ENCODE measurements at places on chromosomes 12 and 14.

DNA sequence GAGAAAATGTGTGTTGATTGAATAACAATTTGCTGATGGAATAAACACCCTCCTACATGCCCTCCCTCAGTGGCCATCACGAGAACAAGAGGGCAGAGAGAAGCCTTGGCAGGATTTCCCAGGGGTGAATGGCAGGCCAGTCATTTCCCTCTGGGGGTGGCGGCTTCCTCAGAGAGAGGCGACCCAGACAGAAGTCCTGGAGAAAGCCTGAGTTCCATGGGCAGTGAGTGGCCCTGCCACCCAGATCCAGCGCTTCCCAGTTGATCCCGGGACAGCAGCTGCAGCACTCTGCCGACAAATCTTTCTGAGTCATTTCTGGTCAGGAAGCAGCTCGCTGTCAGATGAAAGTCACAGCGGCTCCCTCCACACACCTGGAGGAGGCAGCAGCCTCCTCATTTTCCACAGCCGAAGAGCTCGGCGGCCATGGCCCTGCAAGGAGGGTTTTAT is 123.0 kb downstream of the SCARB1 start:
- DNase-seq, result no peak

- DNase-seq, result peak; percentile 65
These were observed 46.3 kb downstream of the PPHLN1 start for GRCh38 chr12:42372154-42372791.

- no peak for DNase-seq
These were observed 34.3 kb upstream of the METAP2 start for GRCh38 chr12:95439461-95440230.

DNA sequence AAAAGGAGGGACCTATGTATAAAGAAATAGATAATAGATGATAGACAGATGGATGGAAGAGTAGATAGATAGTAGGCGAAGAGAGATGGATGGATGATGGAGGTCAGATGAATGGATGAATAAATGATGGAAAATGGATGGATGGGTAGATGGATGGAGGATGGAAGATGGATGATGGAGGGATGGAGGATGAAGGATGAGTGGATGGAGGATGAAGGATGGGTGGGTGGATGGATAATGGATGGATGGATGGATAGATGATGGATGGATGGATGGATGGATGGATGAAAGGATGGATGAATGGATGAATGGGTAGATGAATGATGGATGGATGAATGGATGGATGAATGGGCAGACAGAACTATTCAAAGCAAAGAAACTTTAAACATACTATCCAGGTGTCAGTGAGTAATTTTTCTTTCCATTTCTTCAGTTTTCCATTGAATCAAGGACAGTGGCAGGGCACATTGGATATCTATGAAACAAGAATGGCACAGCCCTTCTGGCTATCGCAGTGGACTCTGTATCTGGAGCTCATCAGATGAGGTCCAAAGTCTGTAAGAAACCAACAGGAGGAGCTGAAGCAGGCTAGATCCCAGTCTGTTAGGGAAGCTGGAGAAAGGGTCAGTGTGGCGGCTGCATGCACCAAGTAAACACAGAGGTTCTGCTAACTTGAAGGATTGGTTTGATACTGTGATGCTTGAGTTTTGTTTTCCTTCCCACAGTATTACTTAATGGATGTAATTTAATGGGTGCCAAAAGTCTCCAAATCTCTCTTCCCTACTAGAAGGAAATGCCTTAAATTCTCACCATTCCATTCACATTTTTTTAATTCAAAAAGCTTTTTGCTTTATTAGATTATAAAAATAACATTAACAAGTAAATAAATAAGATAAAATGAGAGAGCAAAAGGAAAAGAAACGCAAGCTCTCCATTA is 18.1 kb upstream of the MED13L start:
- DNase-seq, result no peak

DNA sequence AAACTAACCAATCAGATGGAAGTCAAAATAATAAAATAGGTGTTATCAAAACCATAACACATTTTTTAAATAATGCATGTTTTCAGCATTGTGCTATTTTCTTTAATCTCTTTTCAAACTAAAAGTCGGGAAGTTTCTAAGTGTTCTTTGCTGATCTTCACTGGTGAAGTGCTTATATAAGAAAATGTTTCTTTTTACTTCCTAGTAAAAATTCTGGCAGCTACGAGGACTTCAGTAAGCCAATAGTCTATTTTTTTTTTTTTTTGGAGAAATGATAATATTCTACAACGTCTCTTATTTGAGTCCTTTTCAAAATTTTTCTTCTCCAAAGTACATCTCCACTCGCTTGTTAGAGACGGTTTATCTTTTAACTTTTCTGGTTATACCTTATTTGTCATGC is 448.0 kb downstream of the SLC6A15 start:
- no peak for DNase-seq

DNA sequence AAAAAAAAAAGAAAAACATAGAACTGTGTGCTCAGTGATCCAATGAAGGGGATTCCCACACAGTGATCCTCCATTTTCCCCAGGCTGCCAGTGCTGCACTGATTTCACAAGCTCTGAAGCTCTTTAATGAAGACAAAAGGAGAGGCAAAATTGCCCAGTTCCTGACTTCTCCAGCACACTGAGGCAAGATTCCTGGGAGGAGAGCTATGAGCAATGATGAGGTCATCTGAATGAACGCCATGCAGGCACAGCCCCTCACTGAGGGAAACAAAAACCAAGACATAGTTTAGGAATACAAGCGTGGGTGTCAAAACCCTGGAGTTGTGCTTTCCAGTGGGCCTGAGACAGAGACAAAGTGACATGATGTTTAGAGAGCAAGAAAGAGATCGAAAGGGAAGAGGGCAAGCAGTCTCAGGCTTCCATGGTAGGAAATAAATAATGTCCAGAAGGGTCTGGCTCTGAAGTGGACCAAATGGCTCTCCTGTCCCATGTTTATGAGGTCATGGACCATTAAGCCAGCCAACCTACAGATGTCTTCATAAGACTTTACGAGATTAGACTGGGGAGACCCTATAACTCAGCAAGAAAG is 40.9 kb upstream of the SMUG1 start:
- no peak for DNase-seq

DNA sequence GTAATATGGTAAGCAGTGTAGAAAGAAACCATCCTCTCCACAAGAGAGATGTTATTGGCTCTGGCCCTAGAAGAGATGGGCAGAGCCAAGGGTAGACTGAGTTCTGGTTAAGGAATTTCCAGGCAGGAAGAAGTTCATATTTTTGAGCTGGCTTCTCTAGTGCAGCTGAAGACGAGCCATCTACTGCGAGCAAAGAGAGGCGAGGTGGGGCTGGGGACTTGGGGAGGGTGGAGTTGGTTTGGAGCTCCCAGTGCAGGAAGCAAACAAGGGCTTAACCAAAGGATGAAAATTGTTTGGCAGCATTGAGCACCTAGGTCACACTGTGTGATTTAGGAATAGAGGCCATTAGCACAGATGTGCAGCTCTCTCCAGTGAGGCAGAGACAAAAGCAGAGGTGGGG is 239.6 kb downstream of the ZFP36L1 start:
- no peak for DNase-seq

DNA sequence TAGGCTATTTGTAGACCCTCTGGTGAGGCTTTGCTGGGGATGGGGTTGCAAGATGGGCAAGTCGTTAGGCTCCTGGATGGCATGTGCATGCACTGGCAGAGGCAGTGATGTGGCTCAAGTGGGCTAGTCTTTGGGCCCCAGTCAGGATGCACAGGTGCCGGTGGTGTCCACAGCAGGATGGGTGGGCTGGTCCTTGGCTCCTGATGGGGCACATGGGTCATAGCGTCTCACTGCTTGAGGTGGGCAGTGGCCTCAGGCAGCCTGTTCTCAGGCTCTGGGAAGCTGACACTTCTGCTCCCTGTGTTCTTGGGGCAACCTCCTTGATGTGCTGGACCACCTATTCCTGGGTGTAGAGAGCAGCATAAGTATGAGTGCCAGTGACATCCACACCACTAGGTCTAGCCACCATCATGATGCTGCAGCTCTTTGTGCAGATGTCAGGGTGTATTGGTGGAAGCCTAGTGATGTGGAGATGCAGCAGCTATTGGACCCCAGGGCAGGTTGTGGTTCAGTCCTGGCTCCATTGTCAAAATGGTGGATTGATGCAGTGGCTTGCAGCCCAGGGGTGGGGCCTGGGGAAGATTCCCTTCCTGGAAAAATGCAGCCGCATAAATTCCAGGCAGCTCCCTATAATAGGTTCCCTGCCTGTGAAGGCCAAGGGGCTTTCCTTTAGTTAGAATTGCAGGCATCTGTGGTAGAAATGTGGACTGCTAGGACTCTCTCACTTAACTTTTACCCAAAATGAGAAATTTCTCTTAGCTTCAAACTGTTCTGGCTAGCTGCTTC is 742.5 kb upstream of the MDGA2 start:
- DNase-seq, result no peak

DNA sequence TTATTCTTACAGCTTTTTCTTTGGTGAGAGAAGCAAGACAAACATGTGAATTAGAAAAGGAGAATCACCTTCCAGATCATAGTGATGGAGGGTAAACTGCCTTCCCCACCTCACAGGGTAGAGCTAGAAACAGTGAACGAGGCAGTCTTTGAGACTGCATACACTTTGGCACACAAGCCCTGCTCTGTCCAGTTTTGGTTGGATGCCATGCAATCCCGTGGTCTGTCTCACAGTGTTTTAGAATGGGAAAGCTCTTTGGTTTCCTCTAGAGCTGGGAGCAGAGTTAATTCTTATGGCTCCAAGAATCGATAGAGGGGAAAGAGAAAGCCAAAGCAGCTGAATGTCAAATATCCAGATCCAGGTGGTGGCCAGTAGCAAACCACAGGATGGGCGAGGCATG is 21.9 kb downstream of the TDP1 start:
- DNase-seq, result no peak

DNA sequence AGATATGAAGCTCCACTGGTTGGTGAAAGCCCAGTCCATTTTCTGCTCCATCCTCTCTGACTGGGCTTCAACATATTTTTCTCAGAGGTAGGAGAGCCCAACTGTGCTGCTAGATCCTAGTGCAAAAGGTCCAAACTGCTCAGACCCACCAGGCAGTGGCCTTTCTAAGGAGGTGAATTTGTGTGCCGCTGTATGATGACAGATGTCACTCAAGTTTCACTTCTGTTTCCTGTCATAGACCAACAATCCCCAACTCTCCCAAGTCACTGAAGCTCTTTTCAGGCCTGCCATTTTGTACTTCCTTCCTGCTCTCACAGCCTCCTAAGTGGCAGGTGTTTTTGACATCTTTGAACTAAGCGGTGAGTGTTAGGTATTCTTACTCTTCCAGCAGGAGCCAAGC is 16.4 kb upstream of the RNASE4 start:
- DNase-seq, result peak; percentile 81

DNA sequence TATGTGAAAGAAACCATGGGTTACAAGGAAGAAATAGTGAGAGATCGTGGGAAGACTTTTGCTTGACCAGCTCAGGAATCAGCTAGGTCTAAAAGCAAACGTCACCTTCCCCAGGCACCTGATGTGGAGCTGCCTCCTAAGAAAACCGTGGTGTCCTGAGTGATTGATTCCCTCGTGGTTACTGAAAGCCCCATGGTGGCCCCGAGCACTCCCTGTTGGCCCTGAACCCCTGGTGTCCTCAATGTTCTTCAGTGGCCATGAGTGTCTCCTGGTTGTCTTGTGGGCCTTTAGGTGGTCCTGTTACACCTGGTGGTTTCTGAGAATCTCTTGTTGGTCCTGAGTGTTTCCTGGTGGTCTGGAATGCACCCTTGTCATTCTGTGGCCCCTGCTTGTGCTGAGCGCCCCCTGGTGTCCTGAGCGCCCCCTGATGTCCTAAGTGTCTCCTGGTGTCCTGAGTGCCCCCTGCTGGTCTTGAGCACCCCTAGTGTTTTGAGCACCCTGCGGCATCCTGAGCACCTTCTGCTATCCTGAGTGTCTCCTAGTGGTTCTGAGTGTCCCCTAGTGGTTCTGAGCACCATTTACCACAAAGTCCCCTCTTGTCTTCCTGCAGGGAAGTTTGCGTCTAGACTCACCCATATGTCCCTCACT is 518.7 kb downstream of the TMEM121 start:
- DNase-seq, result peak; percentile 90

- no peak for DNase-seq
These were observed 29.2 kb downstream of the GLRX5 start for GRCh38 chr14:95564060-95564459.

- DNase-seq, result no peak
These were observed 782.9 kb downstream of the BCL11B start for GRCh38 chr14:98489115-98489514.

GRCh38 chr12:124505001-124505818 is 62.2 kb downstream of the NCOR2 start:
- no peak for DNase-seq

DNA sequence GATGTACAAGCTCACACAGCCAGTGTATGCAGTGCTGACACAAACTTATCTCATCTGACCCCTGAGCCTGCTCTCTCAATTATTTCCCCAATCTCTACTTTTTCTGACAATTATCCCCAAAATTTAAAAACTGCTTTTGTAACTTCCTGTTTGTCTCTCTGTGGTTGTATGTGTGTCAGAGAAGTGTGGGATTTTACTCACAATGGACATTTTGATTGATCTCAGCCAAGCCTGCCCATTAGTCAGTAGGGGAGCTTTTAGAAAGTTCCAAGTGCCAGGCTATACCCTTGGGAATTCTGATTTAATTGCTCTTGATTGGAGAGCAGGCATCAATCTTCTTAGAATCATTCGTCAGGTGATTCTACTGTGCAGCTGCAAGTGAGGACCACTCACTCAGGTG is 64.9 kb upstream of the LMNTD1 start:
- DNase-seq, result no peak

DNA sequence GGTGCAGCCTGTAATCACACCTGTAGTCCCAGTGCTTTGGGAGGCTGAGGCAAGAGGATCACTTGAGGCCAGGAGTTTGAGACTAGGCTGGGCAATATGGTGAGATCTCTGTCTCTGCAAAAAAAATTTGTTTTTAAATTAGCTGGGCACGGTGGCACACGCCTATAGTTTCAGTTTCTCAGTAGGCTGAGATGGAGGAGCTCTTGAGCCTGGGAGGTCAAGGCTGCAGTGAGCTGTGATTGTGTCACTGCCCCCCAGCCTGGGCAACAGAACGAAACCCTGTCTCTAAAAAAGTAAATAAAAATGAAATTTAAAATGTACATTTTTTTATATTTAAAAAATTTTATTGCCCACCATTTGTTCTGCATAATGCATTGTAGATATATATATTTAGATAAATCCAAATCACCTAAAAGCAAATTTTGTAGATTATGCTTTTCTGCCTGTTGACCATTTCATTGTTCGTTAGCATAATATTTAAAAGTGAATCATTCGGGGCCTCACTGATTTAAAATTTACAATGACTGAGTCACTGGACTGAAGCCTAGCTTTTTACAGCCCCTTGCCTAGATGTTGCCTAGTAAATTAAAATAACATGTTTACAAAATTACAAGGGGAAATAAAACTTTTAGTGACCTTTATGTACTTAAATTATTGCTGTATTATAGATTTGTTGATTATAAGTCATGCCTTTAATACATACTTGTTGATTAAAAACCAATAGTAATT is 87.9 kb downstream of the USP15 start:
- no peak for DNase-seq

GRCh38 chr14:51367600-51367931 is 127.5 kb downstream of the TMX1 start:
- no peak for DNase-seq

GRCh38 chr14:85336257-85336656 is 193.7 kb upstream of the FLRT2 start:
- DNase-seq, result no peak

Data from activated CD4-positive, alpha-beta T cell treated with anti-CD3 and anti-CD28 coated beads, Interleukin-2, amount 50 U/mL, for 16 hours (primary cell).